Activated T-helper 1 cell treated with anti-CD3 and anti-CD28 coated beads, Interleukin-2, amount 50 U/mL, for 16 hours (primary cell): ENCODE measurements at places on chromosomes 11 and 22.

- DNase-seq = no peak
Measured at GRCh38 chr11:69744435-69744834, 30.7 kb downstream of the FGF4 start.

DNA sequence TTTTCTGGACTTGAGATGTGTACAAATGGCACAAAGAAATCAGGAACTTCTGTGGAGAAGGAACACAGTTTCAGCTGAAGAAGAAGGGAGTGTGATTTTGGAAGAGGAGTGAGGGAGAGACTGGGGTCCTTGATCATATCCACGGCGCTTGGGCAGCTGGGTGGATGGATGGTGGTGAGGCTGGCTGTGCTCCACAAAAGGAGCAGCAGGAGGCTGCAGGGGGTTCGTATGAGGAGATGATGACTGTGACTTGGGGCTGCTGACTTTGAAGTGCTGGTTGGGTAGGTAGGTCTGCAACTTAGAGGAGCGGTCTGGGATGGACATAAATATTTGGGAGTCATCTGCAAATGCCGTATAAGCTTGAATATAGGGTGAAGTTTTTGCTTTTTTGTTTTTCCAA, 1.3 kb upstream of the DCHS1 start:
- DNase-seq = no peak

DNA sequence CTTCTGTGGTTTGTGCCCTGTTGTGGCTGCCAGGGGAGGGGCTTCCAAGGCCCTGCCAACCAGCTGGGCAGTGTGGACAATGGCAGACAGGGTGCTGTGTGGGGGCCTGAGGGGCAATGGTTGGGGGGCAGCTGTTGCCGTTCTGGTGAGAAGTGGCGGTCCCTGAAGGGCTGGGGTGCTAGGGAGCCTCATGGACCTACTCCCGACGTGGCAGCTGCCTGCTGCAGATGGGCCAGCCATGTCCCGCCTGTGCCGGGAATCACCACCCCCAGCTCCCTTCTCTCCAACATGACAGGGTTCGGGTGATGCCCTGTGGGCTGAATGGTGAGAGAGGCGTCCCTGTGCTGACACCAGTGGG, 74.2 kb downstream of the KCNQ1 start:
- DNase-seq = no peak

DNA sequence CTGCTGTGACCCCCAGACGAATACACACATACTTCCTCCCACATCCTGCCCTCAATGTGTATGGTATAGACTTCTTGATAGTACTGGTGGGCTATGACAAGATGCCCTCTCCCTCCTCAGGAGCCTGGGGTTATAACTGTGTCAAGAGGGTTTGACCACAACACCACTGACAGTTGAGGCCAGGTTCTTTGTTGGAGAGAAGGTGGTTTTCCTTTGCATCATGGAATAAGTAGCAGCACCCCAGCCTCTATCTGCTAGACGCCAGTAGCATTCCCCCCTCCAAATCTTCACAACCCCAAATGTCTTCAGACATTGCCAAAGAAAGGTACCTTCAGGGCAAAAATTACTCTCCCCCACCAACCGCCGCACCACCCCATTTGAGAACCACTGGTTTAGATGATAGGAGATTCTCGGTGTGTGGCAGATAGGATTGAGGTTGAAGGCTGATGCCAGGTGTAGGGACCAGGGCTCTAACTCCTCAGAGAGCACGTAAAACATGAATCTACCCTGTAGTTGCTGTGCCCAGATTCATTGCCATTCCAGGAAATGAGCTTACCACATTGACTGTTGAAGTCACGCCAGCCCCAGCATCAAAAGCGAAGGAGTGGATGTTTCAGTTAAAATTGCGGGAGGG, 5.5 kb upstream of the MYO18B start:
- DNase-seq = no peak

- no peak for DNase-seq
Measured at GRCh38 chr11:40166892-40167291, 1292.6 kb downstream of the LRRC4C start.
